ENCODE measurements at places on chromosomes 7 and 10.

GRCh38 chr10:70479165-70479581, 606 bp downstream of the PALD1 start:
- DNase-seq = no peak

GRCh38 chr7:157547611-157548010, 210.8 kb downstream of the DNAJB6 start:
- DNase-seq = no peak

DNA sequence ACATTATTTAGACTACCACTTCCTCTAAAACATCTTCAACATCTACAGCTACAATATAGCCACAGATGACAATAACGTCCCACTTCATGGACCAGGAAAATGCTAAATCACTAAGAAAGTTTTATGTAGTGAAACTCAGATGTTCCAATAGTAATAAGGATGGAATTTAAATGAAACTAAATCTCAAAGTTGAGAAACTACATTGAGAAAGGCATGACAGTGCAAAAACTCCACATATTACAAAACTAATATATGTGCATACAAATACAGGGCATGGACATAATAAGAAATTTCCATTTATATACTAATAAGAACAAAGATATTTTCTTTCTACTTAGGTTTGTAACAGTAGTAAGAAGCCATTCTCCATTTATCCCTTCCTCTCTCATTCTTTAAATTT, 31.1 kb downstream of the POT1 start:
- DNase-seq = no peak

DNA sequence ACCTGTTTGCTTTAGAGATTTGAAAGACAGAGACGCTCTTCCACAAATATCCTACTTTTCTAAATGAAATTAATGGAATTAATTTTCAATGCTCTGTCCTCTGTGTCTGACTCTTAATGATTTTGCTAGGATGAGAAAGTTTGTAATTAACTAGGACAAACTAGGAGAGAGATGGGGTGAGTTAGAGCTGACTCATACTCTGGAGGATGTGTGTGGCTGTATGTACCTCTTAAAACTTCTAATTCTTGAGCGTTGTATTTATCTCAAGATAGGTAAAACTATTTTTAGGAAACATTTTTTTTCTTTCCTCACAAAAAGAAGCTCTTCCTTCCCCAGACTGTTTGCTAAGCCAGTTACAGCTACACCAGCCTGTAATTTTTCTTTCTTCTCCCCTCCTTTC, 178.8 kb upstream of the ANKRD30A start:
- no peak for DNase-seq

DNA sequence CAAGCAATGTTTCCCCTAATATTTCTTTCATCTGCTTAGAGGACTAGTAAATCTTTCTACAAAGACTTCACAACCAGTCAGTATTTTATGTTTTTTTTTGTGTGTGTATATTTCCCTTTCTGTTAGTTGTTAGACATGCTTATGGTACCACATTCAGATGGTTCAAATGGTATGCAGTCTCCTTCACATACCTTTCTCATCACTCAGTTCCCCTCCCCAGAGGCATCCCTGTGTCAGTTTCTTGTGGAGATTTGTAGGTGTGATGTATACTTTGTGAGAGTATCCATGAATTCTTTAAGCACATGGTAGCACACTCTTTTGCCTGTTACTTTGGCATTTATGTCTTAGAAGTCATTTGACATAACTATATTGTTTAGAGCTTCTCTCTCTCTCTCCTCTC, 4.4 kb downstream of the ZNF485 start:
- DNase-seq = no peak

DNA sequence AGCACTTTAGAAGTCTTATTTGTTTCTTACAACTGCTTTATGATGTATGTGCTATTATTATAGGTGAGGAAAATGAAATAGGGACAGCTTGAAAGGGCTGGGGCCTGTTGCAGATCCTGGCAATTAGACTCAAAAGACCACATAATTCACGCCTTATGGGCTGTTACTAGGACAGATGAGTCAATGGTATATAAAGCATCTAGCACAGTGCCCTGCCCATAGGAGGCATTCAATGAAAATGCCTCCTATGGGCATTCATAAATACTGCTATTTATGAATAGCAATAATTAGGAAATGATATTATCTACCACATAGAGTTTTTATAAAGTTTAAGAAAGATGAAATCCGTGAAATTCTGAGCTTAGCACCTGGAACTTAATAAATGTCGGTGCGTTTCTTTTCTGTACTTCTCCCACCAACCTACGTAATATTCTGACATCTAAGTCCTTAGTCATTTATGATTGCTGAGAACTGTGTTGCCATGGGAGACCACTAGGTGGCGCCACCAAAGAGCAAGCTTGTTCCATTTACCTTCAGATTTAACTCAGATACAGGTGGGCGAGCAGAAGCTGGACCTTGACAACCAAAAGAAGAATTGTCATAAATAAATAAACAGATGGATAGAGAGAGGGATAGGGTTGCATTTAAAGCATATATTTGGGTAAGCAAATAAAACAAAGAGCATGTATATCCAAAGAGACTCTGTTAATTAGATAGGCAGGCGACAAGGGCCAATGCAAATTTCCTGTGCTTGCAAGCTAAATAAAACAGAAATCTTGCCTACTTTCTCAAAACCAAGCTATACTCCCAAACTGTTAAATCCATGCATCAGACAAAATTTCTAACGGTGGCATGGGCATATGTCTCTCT, 699.9 kb downstream of the INHBA start:
- no peak for DNase-seq

DNA sequence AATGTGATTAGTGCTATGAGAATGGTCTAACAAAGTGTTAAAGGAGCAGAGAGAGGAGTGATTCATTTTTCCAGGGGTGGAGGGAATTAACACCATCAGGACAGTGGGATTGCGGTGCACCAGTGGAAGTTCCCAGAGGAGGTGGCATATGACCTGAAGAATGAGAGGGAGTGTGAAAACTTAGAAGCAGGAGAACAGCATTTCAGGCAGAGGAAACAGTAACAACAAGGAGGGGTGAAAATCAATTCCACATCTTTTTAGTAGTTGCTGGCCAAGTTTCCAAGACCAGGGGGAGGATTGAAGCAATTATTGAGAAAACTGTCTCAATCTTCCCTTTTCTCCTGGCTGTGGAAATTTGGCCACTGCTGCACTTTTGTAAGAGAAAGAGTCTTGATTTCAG, 23.7 kb upstream of the CCDC172 start:
- DNase-seq = no peak

- DNase-seq = peak; percentile 39
Observed at GRCh38 chr10:119658274-119658673, 7.1 kb downstream of the BAG3 start.

GRCh38 chr10:75180592-75180991, 30.0 kb upstream of the VDAC2 start:
- no peak for DNase-seq

Data from mucosa of descending colon (tissue), 3 donors.